T-helper 2 cell (primary cell): ENCODE measurements at places on chromosomes 13 and 19.

DNA sequence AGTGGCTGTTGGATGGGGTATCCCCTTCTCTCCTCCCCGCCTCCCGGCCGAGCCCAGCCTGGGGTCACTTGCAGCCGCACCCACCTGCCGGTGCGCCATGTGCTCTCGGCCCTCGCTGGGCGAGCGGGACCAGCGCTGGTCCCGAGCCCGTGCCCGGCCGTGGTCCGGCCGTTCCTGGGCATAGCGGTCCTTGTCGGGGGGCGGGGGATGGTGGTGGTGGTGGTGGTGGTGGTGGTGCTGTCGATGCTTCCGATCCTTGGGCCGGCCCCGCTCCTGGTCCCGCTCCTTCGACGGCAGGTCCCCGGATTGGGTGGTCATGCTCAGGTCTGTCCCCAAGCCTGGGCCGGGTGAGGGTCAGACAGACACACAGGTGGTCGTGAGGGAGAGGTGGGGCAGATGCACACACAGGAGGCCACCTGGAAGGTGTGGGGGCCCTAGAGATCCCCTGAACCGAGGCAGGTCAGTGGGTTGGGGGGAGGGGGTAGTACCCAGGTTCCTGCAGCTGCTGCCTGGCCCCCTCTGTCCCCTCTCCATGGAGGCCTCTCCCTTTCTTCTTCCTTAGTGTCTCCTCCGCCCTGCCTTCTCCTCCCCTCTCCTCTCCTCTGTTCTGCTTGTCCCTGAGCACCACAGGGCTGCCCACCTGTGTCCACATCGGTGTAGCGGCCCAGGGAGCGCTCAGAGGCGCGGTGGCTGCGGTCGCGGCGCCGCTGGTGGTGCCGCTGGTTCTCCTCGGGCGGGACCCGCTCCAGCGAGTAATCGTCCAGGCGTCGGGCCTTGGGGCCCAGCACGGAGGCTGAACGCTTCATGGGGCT, 58.7 kb downstream of the IER2 start:
- DNase-seq: no peak

- no peak for DNase-seq
Measured at GRCh38 chr19:1874554-1875185, 10.6 kb downstream of the ABHD17A start.

- no peak for DNase-seq
Measured at GRCh38 chr13:110214637-110215036, 92.3 kb downstream of the COL4A1 start.

DNA sequence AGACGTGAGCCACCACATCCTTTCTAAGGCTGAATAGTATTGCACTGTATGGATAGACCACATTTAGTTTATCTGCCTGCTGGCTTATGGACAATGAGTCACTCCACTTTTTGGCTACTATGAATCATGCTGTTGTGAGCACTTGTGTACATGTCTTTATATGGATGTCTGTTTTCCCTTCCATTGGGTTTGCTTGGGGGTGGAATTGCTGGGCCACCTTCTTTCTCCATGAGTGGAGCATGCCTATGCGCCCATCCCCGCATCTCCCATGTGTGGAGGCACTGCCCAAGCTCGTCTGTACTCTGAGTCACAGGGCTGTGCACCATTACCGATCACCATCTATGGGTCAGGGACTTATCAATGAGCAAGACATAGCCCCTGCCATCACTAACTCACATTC, 127.2 kb upstream of the GJB6 start:
- no peak for DNase-seq

DNA sequence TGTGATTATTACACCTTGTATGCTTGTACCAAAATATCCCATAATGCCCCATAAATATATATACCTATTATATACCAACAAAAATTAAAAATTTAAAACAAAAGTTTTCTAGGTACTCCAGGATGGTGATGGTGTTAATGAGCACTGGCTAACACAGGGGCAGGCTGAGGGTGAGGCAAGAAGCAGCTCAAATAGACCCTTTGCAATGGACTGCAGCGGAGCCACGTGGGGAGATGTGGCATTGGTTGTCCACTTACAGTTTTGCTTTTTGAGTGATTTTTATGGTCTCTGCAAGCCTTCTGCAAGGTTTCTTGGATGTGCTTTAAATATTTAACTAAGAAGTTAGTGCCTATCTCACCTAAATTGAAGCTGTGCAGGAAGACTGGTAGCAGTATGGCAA, 132.9 kb downstream of the RAP2A start:
- no peak for DNase-seq

GRCh38 chr13:55991666-55992065, 1149.1 kb upstream of the PRR20A start:
- DNase-seq: no peak

DNA sequence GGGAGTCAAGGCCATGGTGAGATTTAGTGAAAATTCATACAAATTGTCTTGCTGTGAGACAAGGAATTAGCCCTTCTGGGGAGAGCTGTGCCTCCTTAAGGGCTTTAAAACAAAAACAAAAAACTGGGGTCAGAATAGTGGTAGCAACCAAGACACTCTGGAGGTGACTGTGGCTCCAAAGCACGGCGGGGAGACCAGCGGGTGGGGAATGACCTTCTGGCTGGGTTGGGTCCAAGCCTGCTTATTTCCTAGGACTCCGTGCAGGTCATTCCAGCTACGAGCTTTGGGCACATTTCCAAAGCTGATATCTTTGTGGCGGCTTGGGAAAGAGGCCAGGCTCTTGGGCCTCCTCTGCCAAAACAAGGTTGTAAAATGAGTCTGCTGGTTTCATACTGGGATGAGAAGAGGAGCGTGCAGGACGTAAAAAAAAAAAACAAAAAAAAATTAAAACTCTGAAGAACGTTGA, 348.3 kb downstream of the UQCRFS1 start:
- no peak for DNase-seq

DNA sequence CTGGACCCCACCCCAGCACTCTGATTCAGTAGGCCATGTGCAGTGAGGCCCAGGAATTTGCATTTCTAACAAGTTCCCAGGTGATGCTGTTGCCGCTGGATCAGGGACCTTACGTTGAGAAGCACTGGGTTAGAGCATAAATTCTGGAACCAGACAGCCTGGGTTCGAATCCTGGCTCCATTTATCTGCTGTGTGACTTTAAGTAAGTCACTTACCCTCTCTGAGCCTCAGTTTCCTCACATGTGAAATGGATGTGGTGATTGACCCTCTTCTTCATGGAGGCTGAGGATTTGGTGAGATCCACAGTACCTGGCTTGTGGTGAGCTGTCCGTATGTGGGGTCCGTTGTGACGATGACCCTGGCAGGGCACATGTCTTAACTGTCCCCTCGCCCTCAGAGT, 15.9 kb downstream of the HIPK4 start:
- DNase-seq: no peak

DNA sequence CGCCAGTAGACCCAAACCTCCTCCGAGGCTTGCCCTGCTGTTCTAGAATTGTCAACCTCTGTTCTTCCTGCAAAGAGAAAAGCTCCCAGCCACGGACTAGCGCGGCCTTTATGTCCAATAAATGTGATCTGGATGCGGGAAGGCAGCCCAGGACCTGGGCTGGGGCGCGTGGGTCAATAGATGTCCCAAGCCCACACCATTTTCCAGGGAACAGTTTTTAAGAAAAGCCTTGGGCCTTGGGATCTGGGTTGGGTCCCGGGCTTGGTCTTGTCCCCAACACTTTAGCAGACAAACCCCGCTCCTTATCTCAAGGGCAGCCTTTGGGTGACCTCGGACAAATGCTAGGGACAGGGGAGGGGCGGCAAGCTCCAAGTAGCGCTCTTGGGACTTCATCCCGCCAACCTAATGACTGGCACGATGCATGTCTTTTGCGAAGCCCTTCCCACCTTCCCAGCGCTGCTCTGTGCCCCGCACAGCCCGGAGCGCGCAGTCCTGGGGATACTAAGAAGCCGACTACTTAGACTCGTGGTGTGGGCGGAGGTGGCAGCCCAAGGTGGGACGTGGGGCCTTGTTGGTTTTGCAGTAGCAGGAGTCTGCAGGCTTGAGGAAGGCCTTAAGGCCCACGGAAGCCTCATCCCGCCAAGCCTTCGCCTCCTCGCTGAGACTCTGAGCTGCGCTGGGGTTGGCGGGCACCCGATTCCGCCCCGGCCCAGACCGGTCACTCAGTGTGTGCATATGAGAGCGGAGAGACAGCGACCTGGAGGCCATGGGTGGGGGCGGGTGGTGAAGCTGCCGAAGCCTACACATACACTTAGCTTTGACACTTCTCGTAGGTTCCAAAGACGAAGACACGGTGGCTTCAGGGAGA, 10.8 kb downstream of the SOX21 start:
- DNase-seq: no peak

DNA sequence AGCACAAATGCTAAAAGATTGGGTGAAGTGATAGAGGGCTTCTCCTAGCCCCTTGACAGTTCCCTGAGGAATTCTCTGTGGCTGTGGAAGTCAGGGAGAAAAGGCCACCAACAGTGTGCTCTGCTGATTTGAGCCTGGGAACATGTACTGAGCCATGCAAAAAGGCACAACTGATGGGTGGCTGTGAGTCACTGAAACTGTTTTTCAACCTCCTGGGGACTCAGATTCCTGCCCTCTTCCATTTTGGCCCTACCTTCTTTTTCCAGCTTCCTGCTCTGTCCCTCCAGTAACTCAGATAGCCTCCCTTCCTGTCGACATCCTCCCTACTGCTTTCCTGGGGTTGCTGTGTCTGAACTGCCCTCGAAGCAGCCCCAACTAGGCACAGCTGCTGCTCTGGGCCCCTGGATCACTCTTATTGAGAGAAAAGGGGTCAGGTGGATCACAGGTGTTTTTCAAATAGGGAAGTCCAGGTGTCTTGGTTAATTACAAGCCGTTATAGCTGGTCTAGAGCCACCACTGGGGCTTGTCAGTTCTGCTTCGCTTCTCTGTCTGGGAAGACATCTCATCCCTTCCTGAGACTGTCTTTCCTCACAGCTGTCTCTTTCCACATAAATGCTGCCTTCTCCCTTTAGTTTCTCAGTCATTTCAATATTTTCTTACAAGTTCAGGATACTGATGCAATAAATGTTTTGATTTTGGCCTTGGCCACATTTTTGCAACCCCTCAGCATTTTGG, 13.7 kb downstream of the FAM124A start:
- DNase-seq: no peak

DNA sequence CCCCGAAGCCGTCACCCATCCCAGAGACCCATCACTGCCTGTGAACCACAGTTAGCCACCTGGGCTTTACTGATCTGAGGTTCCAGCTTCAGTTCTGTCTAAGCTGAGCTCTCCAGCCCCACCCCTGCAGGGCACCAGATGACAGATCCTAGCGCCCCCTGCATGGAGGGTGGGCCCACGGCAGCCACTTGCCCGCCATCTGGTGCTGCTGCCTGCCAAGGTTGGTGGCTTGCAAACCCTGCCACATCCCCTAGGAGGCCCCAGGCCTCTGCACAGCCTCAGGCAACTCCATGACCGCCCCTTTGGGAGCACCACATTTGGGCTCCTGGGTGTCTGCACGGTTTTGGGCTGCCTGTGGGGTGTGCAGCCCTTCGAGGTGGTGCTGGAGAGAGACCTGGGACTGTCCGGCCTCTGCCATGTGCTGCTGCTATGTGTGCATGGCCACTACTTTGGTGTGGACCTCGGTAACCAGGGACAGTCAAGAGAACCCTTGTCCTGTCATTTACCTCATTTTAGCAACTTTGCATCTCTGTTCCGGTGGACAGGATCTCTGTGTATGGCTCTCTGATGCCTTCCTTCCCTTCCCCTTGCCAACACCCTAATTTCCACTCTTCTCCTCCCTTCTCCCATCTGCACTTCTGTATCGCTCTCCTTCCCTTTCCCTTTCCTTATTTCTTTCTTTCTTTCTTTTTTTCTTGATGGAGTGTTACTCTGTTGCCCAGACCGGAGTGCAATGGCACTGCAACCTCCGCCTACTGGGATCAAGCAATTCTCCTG, 17.4 kb upstream of the SDHAF1 start:
- no peak for DNase-seq

DNA sequence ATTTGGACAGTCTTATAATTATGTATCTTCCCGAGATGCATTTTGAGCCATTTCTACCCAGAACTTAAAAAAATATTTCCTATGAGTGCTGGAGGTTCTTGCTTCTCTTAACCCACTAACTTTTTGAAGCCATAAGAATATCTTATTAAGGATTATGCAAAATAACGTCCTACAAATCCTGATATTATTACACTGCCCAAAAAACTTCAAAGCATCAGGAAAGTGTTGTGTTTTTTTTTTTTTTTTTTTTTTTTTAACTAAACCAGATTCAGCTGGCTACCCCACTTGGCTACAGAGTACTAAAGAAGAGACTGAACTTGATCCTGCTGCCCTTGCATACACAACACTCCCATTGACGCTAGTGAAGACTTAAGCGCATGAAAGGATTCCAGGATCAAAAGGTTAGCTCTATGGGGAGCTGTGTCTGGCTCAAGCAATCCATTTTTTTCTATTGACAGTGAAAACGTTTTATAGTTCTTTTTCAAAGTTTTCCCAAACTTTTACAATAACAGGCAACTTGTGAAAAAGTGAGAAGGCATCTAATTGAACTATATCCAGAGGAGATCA, 141.4 kb downstream of the KCNRG start:
- DNase-seq: no peak

DNA sequence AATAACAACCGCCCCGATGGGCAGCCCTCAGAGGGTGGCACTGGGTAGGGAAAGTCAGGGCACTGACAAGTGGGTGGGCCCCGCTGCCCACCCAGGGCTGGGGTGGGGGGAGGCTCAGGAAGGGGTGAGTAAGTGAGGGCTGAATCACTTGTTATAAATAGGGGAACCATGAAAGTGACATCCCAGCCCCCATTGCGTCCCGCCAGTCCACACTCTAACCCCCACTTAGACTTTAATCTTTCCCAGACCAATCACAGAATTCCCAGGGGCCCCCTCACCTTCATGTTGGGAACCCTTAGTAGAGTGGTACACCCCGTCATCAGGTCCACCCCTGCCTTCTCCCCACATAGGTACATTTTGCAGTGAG, 37.0 kb upstream of the NANOS3 start:
- no peak for DNase-seq

- peak; percentile 67 for DNase-seq
Measured at GRCh38 chr19:35216833-35217648, 11.5 kb downstream of the FAM187B start.

GRCh38 chr13:50162567-50162966, 147.3 kb downstream of the KCNRG start:
- DNase-seq: no peak
